ENCODE measurements at places on chromosomes 16 and 17.
A peak's percentile ranks its signal among the peaks of the same experiment; 100 is the strongest.

- DNase-seq = no peak
These were observed 46.9 kb downstream of the CUEDC1 start for GRCh38 chr17:57908278-57908677.

GRCh38 chr17:58575511-58575910 is 61.1 kb upstream of the MTMR4 start:
- peak; percentile 18 for DNase-seq

DNA sequence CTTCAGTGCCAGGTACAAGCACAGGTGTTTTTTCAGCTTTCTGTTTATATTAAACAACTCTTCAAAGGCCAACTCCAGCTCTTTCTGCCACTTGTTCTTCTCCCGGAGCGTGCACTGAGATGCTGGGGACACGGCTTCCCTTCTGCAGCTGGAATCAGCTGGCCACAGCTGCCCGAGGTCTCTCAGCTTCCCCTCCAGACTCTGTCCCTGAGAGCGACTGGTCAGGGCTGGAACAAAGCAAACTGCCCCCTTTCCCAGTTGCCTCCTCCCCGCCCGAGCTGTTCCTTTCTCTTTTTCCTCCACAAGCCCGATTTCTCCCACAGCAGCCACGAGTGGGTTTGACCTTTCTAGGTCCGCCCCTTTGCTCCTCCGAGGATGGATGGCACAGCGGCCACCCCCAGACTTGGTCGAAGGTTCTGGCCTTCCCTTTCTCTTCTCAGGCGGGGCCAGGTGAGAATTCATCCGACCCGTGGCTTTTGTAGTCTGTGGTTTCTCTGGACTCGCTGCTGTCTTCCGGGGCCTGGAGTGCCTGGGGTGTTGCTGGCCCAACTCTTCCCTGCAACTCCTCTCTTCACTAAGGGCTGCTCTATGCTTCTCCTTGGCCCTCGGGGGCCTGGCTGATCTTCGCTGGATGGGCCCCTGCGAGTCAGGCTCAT is 11.5 kb downstream of the CEP295NL start:
- DNase-seq = no peak

DNA sequence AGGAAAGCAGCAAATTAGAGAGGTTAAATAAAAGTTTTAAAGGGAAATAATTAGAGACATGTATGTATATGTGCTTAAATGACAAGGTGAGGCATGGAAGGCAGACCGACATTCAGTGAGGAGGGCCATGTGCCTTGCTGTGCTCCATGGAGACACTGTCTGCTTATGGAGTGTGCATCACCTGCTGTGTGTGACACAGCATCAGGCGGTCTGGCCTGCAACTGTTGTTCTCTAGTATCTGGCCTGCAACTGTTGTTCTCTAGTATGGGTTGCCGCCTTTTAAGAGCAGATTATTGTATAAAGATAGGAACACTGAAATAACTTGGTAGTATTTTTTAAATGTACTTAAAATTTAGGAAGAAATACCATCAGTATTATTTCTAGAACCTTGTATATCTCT is 225.1 kb downstream of the LGALS9B start:
- no peak for DNase-seq

GRCh38 chr17:3004925-3005324 is 58.5 kb downstream of the OR1D5 start:
- no peak for DNase-seq

DNA sequence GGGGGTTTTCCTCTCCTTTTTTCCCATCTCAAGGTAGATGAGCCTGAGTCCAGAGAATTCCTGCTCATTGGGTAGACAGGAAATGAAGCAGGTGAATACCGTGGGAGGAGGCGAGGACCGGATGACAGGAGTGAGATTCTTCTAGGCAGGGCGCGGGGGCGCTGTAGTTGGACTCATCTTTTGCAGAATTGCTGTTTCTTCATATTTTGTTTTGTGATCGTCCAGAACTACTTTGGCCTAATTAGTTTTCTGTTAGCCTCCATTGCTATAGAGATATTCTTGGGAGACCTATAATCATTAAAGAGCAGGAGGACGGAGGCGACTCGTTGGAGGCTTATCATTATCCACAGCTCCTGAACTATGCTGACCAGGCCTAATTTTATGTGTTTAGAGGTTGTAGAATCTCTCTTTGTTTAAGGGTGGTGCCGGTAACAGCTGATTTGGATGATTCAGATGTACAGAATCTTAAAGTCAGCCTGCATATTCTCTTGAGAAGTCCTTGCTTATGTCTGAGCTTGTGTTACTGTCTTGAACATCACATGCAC is 650 bp downstream of the ATP6V0A1 start:
- no peak for DNase-seq

GRCh38 chr16:14187517-14188338 is 116.6 kb downstream of the MRTFB start:
- DNase-seq = no peak
